ENCODE measurements at places on chromosomes 7 and 10.
A peak's percentile ranks its signal among the peaks of the same experiment; 100 is the strongest.

- no peak for DNase-seq
Measured at GRCh38 chr10:113666682-113667252, 2.9 kb upstream of the NRAP start.

DNA sequence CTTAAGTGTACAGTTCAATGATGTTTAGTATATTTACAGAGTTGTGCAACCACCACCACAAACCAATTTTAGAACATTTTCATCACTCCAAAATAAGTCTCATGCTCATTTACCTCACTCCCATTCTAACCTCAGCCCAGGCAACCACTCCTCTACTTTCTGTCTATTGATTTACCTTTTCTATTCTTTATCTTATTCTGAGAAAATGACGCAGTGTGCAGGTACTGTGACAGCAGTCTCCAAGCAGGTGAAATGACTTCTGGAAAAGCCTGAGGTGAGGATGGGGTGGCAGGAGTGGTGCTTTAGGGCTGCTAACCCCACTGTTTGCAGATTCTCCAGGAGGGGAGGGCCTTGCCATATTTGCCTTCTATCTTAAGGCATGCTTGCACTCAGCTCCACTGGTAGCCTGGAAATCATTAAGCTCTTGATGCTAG, 39.5 kb downstream of the GARS1 start:
- no peak for DNase-seq

DNA sequence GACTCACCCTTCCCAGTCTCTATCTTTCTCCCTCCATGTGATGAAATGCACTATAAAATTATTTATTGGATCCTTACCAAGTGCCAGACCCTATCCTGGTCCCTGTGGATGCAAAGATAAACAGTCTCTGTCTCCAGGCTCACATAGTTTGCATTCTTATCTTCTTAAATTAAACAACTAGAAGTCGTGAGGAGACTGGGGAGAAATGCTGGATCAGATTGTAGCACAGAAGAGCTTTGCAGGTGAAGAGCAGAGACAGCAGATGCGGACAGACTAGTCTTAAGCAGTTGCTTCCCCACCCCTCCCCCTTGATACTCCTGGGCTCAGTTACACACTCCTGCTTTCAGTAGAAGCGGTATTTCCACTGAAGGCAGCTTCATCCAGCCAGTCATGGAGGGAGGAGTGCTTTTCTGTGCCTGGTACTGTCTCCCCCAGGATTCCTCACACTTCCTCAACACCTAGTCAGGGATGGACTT, 20.8 kb upstream of the CDK1 start:
- DNase-seq: no peak

- no peak for DNase-seq
Measured at GRCh38 chr10:117477211-117477947, 65.2 kb upstream of the EMX2 start.

DNA sequence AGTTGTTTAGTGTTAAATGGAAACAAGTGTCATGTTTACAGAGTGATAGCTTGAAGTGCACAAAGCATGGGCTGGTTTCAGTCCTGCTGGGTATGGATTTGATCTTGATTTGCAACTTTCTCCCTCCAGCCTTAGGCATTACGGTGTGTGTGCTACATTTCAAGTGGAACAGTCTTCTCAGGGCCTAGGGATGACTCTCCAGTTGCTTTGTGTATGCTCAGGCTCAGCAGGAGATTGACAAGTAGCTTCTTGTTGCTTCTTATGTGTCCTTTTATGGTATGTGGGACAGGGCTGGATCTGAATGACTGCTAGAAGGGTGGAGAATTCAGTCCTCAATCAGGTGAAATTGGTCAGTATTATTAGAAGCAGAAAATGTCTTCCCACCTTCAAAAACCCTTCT, 51.3 kb upstream of the PLEKHA1 start:
- no peak for DNase-seq

GRCh38 chr10:129690248-129691070, 223.4 kb downstream of the MGMT start:
- DNase-seq: no peak

- DNase-seq: peak; percentile 58
Measured at GRCh38 chr7:151876899-151877777, at the start of gene PRKAG2. TSS of gene PRKAG2 (minus strand) at chr7:151877115. CDS start at chr7:151876620, 495 bp downstream.

DNA sequence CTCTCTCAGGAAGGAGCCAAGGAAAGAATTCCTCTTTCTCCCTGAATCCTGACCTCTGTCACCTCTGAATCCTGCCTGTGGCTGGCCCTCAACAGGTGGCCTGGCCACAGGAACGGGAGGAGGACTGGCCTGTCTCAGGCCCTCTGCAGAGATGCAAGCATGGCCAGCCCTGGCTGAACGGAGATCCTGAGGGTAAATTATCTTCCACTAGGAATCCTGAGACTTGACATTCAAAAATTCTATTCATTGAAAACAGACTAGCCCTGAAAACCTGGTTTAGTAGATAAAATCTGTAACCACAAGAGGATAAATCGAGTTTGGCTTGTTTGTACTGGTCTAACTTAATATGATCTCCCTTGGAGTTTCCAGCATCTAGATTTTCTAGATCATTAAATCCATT, 579.3 kb downstream of the LRMDA start:
- DNase-seq: no peak

GRCh38 chr7:34143402-34143801, 238.1 kb downstream of the BMPER start:
- no peak for DNase-seq

DNA sequence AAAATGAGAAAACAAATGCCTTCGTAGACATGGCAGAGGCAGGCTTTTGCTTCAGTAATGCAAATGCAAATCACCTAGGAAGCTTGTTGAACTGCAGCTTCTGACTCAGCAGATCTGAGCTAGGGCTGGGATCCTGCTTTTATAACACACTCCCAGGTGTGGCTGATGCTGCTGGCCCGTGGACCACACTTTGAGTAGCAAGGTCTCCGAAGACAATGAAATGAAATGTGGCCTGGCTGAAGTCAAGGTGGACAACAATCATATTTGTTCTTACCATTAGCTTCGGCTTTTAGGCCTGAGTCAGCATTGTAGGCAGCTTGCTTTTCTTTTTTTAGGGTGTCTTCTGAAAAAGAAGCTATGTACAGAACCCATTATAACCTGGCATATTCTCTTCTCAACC, 26.3 kb downstream of the COL17A1 start:
- no peak for DNase-seq

DNA sequence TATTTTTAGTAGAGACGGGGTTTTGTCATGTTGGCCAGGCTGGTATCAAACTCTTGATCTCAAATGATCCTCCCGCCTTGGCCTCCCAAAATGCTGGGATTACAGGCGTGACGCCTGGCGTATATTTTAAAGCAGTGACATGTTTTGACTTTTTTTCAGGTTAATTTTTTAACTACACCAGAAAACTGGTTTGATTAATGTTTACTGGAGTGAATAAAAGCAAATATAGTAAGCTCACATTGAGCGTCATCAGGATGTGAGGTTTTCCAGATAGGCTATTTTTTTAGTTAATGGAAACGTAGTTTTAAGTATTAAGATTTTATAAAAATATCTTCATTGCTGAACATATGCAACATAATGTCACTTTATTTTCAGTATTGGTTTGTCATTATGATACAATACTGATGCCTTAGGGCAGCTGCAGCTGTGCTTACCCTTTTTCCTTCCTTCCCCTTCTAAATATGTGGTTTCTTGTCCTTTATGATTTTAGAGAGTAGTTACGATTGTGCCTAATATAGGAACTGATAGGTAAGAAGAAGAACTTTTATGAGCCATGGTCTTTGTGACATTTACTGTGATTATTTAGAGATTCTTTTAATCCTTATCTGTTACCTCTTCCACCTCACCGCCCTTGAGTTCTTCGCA, 37.3 kb downstream of the TMEM60 start:
- DNase-seq: no peak

GRCh38 chr7:151938550-151938949, 17.7 kb upstream of the GALNTL5 start:
- DNase-seq: no peak

DNA sequence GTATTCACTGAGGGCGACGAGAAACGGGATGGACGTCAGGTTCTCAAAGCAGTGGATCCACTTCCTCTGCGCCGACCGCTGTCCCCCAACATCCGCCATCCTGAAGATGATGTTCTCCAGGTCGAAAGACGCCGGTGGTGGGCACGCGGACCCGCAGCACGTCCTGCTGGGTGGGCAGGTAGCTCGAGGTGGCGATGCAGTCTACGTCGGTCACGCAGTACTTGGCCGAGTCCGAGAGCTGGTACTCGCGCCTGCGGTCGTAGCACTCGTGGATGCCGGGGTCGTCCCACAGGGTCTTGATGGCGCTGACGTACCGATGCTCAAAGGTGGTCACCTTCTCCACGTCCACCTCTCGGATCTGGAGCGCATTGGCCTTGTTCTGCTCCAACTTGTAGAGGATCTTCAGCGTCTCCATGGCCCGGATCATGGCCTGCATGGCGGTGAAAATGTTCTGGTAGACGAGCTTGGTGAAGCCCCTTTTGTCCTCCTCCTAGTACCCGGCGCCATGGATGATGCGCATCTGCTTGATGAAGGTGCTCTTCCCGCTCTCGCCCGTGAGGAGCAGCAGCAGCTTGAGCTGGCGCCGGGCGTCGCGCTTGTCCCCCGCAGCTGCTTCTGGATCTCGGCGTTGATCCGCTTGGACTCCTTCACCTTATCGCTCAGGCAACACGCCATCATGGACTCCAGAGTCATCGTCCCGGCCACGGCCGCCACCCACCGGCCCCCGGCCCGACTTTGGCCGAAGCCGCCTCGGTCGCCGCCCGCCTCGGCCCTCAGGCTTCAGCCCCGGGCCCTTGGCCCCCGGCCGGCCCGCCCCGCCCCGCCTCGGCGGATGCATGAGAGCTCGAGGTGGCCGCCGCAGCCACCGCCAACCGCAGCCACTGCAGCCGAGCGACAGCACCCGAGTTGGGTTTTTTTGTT, 122.9 kb upstream of the KCTD7 start:
- no peak for DNase-seq
